Hindlimb muscle (tissue), 1 donor: ENCODE measurements at places on chromosomes 1 and 21. TPM values are rescaled to one million over a fixed set of nuclear protein-coding genes. Genes with fewer than 3 reads are reported as not detected.

AMY2A gene
- polyA plus RNA-seq = not detected

NIBAN1 gene
- polyA plus RNA-seq = 39.7 TPM

S100A4 gene
- 193 TPM for polyA plus RNA-seq

ALX3 gene
- not detected for polyA plus RNA-seq

KISS1 gene
- 0.28 TPM for polyA plus RNA-seq

CNIH3 gene
- polyA plus RNA-seq = 1.2 TPM

ARID4B gene
- polyA plus RNA-seq = 19.1 TPM

GREM2 gene
- 2.3 TPM for polyA plus RNA-seq

CNIH4 gene
- polyA plus RNA-seq = 22.8 TPM

MLLT11 gene
- 11.1 TPM for polyA plus RNA-seq

SAMD13 gene
- 10.7 TPM for polyA plus RNA-seq
